ENCODE measurements at places on chromosomes 1 and 21.

DNA sequence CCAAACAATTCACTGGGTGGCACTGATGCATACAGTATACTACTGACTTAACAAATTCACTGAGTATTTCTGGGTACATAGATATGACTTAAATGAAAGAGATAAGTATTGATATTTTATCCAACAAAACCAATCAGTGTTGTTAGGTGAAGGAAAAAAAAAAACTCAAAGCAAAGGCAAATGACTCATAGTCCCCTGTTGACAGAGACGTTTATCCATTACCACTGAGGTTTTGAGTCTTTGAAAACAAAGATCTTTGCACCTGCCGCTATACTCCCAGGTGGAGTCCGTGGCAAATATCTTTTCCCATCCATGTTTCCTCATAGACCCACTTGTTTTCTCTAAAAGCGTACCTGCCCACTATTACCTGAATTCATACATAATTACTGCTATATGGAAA is 18.4 kb downstream of the DYNLT5 start:
- DNase-seq, result no peak

DNA sequence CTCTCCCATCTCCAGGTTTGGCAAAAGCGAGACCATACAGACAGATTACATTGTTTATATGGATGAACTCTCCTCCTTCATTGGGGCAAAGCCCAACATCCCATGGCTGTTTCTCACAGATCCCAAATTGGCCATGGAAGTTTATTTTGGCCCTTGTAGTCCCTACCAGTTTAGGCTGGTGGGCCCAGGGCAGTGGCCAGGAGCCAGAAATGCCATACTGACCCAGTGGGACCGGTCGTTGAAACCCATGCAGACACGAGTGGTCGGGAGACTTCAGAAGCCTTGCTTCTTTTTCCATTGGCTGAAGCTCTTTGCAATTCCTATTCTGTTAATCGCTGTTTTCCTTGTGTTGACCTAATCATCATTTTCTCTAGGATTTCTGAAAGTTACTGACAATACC is 26.4 kb downstream of the FMO3 start:
- no peak for DNase-seq

GRCh38 chr1:179586107-179586823 is 5.4 kb upstream of the TDRD5 start:
- peak; percentile 65 for DNase-seq

- no peak for DNase-seq
Measured at GRCh38 chr1:89827902-89828301, 7.1 kb downstream of the LRRC8D start.

- DNase-seq, result peak; percentile 32
Measured at GRCh38 chr1:150516616-150517015, 1.1 kb downstream of the FALEC start.

GRCh38 chr1:97942161-97943123 is 21.6 kb upstream of the DPYD start:
- no peak for DNase-seq

DNA sequence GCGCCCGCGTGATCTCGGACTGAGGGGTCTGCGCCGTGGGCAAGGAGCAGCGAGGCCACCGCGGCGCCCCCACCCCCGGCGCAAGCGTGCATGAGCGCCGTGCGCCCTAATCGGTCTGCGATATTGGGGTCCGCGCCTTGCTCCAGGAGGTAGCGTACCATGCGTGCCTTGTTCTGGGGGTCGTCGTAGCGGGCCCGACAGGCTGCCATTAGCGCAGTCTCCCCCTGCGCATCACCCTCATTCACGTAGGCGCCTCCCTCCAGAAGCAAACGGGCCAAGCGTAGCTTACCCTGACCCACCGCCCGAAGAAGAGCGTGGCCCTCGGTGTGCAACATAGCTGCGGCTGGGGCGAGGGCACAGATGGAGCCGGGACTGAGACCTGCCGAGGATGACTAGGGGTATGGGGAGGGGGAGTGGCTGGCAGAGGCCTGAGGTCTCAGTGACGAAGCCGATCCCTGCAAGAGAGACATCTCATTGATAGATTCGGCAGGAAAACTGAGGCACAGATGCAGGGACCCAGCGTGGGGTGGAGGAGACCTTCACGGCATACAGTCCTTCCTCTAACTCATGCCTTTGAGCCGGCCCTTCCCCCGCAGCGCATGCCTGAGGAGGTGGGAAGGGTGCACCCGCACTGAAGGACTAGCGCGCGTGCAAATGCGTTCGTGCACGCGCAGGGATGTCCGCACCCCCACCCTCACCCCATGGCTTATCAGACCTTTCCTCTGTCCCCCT is 2.8 kb downstream of the ANKRD34A start:
- DNase-seq, result no peak

GRCh38 chr1:67532452-67533216 is 102.4 kb upstream of the SERBP1 start:
- DNase-seq, result peak; percentile 84

DNA sequence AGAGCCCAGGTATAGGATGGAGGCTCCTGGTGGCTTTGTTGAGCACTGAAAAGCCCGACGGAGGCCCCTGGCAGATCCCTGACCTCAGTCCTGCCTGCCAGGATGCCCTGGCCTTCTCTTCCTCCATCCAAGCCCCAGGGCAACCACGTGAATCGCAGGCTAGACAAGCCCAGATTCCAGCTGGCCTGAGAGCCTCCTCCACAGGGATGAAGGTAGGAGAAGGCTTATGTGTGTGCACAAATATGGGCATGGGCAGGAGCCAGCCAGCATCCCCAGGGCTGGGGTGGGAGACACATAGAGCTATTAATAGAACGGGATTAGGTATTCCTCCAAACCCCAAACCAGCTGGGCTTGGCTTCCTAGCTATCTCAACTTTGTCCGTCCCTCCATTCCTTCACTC is 4.0 kb upstream of the EXTL1 start:
- no peak for DNase-seq
